Fibroblast of upper back skin (primary cell): ENCODE measurements at places on chromosomes 1 and 21.
A peak's percentile ranks its signal among the peaks of the same experiment; 100 is the strongest.

DNA sequence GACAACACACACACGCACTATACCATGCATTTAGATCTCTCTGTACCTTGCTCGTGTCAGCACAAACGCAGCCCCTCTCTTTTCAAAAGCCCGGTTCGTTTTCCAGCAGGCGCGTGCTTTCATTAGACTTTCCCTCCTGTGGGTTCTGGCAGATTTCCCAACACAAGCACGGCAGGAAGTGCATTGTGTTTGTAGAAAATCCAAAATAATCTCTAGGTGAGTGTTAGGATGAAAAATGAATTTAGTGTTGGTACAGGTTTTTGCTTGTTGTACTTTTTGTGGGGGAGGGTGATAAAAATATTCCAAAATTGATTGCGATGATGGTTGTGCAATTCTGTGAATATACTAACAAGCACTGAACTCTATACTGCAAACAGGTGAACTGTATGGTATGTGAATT lies 54.1 kb upstream of the POFUT2 start:
- DNase-seq, result peak; percentile 49

DNA sequence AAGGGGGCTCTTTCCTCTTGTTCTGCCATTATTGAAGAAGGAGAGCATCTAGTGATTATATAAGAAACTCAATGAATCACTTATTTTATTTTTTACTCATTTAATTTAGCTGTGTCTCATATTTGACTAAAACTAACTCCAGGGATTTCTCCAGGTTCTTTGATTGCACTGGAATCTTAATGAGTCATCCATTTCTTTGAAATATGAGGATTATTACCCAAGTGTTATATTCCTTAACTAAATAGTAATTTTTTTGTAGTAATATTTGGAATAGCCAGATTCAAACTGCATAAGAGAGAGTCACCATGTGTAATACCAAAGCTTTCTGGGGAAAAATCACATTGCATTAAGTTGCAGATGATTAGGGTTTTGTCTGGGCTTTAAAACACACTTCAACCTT lies 59.5 kb downstream of the NTMT2 start:
- DNase-seq, result no peak

DNA sequence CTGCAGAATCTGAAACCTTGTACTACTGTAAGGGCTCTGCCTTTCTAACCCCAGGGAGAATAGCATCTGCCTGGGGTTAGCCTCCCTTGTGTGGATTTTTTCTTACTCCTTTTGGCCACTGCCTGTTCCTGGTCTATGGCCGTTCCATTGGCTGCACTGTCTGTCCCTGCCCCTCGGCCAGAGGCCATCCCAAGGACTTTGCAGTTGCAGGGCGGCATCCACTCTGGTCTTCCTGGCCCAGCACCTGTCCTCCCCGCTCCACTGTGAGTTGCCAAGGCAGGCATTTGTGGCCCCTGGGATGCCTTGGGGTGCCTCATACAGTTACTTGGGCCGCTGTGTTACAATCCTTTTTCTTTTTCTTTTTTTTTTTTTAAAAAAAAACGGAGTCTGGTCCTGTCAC lies 45.8 kb downstream of the PDE9A start:
- DNase-seq, result no peak

DNA sequence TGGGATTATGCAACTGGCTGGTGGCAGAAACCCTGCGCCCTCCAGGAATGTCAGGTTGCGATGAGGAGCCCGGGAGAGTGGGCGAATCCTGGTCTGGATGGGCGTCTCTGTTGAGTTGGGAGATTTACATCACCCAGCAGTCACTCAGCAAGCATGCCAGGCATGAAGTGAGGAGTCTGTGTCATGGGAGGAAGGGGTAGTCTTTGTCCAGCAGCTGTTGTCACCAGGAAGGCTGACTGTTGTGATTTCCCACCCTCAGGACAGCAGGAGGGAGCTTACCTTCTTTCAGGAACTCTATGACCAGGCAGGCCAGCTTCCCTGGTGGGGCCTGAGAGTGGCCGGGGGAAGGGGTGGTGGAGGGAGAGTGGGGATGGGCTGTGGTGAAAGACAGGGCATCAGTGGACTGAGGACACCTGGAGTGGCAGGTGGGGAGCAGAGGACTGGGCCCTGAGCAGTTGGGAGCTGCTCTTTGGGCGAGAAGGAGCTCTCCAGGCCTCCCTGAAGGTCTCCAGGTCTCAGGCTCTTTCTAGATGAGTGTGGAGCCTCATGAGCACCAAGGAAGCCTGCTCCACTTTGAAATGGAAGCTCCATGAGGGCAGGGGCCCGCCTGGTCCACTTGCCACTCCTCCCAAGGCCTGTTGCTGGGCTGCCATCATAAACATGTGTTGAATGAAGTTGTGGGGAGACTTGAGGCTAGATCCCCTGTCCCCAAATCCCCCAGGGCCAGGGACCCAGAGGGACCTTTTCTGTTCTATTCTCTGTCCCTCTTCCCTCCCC lies 21.3 kb upstream of the PKP1 start:
- DNase-seq, result no peak
